ENCODE measurements at places on chromosomes 1 and 21.

DNA sequence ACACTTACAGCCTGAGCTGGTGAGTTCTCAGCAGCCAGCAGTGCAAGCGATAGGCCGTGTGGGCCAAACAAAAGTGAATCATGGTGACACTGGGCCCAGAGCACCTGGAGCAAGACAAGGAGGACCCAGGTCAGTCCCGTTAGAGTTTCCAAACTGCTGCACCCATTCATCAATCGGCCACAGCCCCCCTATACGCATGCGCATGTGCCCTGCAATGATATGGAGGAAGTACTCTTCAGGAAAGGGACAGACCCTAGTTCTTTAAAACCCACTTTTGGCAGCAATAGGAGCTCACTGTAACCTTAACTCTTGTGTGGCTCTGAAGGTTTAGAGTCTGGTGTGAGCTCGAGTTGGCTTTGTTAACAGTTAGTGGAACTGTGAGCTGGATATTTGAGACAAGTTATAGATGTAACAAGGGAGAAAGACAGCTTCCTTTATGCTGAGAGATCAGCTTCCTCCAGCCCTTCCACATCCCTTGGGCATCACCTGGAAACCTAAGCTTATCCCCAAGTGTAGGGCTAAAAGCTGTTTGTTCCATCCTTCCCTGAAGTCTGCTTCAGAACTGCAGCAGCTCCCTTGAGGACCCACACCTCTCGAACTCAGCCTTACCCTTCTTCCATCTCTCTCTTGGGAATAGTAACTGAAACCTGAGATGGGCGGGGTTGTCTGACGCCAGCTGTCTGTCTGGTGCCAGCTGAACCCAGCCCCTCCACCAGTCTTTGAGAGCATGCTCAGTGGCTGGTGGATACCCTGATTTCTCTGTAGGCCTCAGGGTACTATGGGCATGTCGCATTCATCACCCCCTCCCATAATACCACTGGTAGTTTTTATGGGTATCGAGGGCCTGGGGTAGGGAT, 17.7 kb downstream of the NMNAT1 start:
- DNase-seq = peak; percentile 22

DNA sequence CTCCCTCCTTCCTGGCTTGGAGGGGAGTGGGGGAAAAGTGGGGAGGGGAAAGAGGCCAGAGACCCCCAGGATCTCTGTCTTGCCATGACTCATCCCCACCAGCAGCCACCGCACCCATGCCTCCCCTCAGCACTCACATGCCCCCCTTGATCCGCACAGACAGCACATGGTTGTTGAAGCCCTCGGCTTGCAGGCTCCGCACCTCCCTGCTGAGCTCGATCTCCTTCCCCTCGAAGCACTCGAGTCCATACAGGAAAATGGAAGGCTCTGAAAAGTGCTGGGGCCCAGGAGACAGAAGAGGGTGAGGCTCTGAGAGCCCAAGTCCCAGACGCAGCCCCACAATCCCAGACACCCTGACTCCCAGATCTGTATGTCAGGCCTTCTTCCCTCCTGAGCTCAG, 10.8 kb downstream of the CD52 start:
- no peak for DNase-seq

- DNase-seq = no peak
These were observed 270.6 kb downstream of the TPR start for GRCh38 chr1:186104459-186104858.

- DNase-seq = no peak
These were observed 36.2 kb downstream of the C21orf91 start for GRCh38 chr21:17783003-17783402.

GRCh38 chr1:182235604-182235951, 156.0 kb downstream of the GLUL start:
- DNase-seq = no peak

DNA sequence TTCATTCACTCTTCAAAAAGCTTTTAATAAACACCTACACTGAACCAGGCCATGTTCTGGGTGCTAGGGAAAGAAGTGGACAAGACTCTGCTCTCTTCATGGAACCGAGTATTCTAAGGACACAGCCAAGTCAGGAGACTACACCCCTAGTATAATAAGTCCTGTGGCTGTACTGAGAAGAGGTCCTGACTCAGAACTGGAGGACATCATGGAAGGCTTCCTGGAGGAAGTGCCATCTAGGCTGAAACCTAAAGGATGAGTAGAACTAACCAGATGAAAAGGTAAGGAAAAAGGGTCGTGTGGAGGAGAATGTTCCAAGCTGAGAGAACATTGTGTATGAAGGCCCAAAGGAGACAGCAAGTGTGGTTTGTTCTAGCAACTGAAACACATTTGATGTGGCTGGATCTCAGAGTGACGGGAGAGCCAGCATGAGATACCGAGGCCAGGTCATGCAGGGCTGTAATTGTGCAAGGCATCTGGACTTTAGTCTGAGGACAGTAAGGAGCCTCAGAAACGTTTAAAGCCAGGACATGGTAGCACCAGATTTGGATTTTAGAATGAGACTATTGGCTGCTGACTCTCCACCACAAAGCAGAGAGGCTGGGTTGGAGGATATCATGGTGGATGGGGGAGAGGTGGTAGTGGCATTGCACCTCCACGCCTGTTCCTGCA, 82.5 kb downstream of the LRRN2 start:
- DNase-seq = no peak

- DNase-seq = no peak
These were observed 27.1 kb downstream of the OSBPL9 start for GRCh38 chr1:51644020-51644419.

DNA sequence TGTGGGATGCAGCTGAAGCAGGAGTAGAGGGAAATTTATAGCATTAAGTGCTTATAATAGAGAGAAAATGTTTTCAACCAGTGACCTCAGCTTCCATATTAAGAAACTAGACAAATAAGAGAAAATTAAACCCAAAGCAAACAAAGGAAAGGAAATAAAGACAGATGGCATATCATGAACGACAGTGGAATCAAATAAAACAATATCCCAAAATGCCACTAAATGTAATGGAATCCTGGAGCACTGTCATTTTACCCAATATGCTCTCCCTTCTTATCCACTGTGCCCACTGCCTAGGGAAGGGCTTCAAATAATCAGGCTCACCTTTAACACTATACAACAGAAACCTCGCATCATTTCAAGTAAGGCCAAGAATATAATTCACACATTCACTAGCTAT, 12.4 kb upstream of the CCN1 start:
- no peak for DNase-seq
